ENCODE measurements at places on chromosomes 3 and 15.

DNA sequence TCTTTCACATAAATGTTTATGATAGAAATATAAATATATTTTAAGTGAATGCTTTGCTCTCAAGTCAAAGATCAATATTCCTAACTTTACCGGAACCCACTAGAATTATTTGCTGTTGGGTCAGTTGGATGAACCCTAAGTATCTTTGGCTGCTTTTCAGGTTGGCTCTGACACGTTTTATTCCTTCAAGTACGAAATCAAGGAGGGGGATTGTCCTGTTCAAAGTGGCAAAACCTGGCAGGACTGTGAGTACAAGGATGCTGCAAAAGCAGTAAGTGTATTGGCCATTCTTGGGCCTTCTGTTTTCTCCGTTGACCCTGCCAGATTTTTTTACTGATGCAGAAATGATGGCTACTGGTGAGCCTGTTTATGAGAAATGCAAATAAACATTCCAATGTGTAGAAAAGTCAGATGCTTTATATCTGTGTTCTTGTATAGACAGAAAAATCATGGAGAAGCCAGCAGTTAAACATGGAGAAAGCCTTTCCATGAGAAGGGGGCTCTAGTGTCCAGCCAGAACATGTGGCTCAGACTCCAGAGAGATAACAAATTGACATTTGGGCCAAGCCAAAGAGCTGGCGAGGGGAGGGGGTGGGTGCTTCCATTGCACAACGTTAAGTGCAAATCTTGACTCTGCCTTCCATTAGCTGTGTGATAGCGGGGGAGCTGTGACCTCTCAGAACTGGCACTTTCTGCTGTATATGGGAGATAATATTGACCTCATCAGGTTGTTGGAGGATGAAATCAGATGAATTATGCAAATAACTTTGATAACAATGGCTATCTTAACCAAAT lies 3.0 kb downstream of the KNG1 start:
- no peak for DNase-seq

DNA sequence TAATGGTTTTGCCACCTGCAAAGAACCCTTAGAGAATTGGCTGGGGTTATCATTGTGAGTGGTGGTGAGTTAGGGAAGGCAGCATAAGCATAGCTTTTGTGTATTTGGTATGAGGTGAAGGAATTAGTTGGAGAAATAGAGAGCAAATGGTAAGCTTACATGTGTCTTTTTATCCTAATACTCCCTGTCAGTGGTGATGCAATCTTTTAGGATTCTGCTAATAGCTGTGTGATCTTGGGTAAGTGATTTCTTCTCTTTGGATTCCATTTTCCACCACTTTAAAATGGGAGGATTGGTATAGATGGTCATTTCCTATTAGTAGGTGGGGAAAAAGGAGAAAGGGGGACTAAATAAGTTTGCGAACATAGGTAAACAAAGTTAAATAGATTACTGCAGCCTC lies 30.9 kb downstream of the PIAS1 start:
- DNase-seq: no peak

GRCh38 chr15:80957976-80958375 lies 31.6 kb downstream of the MESD start:
- no peak for DNase-seq

DNA sequence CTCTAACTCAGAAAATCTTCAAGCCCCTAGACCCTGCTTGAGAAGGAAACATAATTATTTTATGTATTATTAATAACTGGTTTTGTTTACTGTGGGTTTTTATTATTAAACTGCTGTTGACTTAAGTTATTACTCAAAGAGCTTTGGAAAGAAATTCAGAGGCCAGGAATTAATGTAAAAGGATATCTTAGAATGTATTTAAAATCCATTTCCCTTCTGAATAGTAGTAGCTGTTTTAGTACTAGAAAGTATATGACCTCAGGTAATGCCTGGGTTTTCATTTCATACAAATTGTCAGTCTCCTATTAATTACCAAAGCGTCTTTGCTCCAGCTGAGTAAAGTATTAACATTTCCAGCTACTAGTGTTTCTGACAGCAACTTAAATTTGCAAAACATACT lies 223.1 kb downstream of the ITPR1 start:
- DNase-seq: no peak

GRCh38 chr3:52298149-52299098 lies 10.8 kb downstream of the GLYCTK start:
- no peak for DNase-seq

- no peak for DNase-seq
These were observed 18.3 kb downstream of the FBXO22 start for GRCh38 chr15:75921732-75922703.

DNA sequence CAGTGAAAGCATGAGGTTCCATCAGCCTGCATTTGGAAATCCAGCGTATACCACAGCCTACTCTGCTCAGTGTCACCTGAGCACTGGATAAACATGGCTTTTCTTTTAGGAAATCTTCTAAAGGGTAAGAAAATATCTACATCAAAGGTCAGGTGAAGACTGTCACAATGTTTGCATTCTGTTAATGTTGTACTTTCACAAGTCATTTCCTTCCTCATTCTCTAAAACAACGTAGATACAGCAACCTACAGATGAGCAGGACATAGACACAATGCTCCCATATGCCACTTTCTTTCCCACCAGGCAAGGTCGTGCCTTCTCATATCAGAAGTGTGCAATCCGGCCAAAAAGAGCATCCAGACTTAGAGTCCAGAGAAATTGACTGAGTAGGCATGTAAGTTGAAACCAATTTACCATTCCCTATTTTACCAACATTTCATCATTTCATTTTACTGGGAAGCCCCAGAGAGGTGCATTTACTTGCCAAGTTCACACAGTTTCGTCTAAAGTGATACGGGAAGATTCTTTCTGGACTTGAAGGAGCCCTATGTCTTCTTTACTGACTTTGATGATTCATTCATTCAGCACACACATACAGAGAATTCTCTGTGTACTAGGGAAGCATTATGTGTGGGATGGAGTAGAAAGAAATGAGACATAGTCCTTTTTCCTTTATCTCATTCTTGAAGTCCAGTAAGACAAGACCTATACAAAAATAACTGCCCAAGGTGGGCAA lies 30.6 kb upstream of the LPP start:
- no peak for DNase-seq

DNA sequence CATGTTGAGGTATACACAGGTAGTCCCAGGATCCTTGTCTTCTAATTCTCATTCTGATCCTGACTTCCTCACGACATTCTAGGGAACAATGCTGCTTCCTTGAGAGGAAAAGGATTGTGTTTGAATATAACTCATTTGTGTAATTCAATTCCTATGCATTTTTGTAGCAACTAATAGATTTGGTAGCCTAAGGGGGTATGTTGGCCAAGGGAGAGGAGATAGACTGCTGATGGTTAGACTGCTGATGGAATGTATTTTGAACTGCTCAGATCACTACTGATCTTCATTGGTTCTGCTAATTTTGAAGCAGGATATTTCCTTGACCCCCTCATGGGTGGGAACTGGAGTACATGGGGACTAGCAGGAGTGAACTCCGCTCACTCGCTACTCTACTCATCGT lies 39.7 kb downstream of the RAD54L2 start:
- no peak for DNase-seq

DNA sequence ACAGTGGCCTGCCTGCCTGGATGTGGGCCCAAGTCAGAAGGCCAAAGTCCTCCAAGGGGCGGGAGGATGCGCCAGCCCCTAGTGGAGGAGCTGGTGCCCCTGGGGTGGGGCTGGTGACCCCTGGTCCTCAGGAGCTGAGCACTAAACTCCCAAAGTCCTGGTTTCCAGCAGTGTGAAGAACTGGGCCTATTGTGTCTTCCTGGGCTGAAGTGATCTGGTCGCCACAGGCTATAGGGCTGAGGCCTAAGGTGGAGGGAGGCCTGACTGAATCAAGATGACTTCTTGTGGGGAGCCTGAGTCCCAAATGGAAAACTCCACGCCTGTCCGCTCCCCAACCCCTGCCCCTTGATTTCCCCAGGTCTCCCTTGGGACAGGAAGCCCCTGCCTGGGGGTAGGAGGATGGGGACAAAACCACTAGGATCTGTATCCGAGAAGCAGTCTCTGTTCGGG lies 753 bp upstream of the FES start:
- no peak for DNase-seq

DNA sequence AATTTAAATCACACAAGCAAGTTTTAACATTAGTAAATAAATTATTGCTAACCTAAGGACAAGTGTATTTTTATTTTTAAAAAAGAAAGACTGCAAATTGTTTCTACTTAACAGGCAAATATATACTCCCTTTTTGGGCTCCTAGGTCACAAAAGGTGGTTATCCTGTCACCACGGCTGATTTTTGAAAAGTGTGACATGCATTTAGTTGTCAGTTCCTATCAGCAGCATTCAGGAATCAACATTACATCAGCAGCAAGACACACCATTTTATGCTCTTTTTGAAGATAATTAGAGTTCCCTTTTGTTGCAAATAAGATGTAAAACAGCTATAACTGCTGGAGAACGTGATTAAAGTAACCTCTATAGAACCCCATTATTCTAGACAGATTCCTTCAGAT lies 357.5 kb upstream of the TMCO5A start:
- DNase-seq: no peak

GRCh38 chr3:123449997-123450604 lies 1.2 kb upstream of the ADCY5 start:
- no peak for DNase-seq
